ENCODE measurements at places on chromosomes 1 and 21.

DNA sequence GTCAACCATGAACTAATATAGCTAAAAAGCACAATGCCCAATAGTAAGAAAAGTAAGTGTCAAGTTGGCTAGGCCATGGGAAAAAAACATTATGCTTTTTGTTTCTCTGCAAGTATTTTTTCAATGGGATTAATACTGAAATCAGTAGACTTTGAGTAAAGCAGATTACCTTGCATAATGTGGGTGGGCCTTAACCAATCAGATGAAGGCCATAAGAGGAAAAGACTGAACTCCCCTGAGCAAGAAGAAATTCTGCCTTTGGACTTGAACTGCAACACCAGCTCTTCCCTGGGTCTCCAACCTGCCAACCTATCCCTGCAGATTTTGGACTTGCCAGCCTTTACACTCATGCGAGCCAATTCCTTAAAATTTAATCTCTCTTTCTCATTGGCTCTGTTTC is 6.4 kb upstream of the RSPO1 start:
- DNase-seq, result no peak

- no peak for DNase-seq
These were observed 17.5 kb downstream of the NEK7 start for GRCh38 chr1:198174297-198174696.

- no peak for DNase-seq
These were observed 574.3 kb upstream of the USP24 start for GRCh38 chr1:55789466-55789865.

- peak; percentile 66 for DNase-seq
These were observed 7.4 kb downstream of the WDR77 start for GRCh38 chr1:111441573-111442192.

- DNase-seq, result peak; percentile 22
These were observed 948 bp downstream of the STK40 start for GRCh38 chr1:36384542-36385409.

DNA sequence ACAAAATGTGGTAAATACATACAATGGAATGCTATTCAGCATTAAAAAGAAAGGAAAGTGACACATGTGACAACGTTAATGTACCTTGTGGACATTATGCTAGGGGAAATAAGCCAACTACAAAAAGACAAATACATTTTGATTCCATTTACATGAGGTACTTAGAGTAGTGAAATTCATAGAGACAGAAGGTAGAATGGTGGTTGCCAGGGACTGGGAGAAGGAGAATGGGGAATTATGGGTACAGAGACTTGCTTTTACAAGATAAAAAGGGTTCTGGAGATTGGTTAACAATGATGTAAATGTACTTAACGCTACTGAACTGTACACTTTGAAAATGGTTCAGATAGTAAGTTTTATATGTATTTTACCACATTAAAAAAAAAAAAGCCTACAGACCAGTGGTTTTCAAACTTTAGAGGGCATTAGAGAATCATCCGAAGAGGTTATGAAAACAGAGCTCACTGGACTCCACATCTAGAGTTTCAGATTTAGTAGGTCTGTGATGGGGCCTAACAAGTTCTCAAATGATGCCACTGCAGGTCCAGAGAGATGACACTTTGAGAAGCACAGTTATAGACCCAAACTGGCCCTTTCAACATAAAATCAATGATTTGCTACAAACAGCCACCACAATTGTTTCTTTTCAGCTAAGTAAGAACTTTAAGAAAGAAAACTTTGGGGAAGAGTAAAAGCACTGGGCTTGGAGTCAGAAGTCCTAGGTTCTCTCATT is 9.6 kb upstream of the ADCY10 start:
- DNase-seq, result no peak

DNA sequence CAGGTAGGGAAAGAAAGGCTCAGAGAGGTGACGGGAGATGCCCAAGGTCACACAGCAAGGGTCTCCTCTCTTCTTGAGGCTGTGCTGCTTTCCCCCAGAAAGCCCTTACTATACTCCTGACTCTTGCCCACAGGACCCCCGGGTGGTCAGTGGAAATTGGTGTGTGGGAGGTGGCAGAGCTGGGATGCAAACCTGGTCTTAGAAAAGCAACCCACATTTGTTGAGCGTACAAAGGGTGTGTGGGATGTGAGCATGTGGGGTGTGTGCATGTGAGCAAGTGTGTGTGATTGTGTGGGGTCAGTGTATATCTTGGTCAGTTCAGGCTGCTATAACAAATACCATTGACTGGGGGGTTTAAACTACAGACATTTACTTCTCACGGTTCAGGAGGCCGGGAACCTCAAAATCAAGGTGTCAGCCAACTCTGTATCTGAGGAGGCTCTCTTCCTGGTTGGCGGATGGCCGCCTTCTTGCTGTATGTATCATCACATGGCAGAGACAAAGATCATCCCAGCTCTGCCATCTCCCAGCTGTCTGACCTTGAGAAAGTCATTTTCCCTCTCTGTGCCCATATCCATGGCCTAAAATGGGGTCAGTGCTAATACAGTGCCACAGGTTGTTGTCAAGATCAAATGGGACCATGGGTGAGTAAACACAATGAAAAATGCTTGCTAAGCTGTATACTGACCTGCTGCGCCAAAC is 268.5 kb downstream of the PTPRU start:
- no peak for DNase-seq

GRCh38 chr1:230043081-230043480 is 24.0 kb upstream of the GALNT2 start:
- no peak for DNase-seq

GRCh38 chr1:77282866-77283539 is 1.2 kb downstream of the AK5 start:
- peak; percentile 26 for DNase-seq

DNA sequence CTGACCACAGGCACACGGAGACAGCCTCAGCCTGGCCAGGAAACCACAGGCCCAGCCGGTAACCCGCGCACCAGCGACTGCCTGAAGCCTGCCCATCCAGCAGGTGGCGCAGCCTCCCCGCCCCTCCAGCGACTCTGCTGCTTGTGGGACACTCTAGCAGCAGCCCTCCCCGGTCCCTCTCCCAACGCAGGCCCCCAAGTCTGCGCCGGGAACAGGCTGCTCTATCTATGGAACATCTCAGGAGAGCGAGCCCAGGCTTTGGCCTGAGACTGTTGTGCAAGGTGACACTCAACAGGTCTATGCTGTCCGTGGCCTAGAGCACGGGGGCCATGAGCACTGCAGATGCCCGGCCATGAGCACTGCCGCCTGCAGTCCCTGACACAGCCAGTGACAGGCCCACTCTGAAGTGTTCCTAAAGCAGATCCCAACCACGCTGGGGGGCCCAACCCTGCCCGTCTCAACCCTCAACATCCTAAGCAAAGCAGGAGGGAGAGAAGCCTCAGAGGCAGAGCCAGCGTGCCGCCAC is 28.4 kb downstream of the WDR4 start:
- DNase-seq, result peak; percentile 36

DNA sequence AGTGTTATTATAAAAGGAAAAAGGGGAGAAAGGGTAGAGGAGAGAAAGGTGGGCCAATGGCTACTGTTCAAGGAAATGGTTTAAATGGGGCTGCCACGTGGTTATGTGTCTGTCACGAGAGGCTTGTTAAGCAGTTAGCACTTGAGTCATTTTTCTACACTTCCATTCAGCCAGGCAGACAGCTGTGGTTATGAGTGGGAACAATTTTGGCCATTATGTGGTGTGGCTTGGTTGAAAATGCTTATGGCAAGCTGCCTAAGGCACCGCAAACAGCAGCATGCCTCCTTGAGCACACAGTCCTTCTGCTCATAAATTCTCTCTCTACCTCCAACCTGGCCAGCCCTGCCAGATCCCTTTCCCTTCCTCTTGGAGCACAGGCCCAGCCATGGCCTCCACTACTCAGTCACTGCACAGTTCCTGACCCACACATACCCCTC is 3.2 kb upstream of the SRM start:
- no peak for DNase-seq

GRCh38 chr1:183965726-183966125 is 71.8 kb downstream of the COLGALT2 start:
- DNase-seq, result no peak

GRCh38 chr1:31272369-31272768 is 24.2 kb downstream of the SNRNP40 start:
- DNase-seq, result no peak

DNA sequence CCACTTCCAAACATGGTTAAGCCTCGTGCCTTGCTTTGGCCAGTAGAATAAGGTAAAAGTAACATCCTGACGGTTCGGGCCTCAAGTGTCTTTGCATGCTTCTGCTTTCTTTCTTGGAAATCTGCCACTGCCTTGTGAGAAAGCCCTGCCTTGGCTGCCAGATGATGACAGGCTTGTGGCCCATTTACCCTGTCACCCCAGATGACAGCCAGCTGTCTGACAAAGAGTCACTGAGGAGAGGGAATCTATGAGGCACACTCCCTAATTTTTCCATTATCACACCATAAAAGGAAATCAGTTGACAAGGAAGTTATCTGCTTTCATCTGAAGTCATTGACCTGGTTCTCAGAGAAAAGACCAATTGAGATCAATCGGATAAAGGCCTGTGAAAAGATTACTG is 199.8 kb downstream of the USH2A start:
- no peak for DNase-seq

GRCh38 chr1:6259491-6260362 is 1.2 kb downstream of the GPR153 start:
- DNase-seq, result peak; percentile 74

DNA sequence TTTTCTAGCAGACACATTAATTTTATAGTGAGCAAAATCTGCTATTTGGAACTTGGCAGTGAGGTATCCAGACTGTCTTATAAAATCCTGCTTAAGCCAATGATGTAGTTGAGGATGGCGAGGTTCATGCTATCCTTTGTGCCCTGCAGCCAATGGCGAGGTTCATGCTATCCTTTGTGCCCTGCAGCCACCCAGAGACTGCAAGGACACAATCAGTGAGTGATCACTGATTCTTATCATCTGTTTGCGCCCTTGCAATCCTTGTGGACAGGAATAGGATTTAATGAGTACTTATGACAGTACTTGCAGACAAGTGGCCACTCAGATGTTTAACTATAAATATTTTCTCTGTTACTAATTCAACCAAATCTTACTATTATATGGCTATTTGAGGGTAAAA is 112.6 kb downstream of the EIF4G3 start:
- no peak for DNase-seq

GRCh38 chr1:70667494-70668170 is 256.6 kb downstream of the CTH start:
- DNase-seq, result no peak

DNA sequence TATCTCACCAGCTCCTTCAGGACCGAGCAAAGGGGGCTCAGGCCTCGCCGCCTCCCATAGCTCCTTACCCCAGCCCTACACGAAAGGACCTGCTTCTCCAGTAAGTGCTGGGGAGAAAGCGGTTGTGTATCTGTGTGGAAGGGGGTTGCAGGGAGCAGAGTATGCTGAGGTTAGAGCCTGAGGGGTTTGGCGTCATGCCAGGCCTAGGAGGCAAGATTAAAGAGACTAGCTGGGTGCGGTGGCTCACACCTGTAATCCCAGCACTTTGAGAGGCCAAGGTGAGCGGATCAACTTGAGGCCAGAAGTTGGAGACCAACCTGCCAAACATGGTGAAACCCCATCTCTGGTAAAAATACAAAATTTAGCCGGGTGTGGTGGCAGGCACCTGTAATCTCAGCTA is 14.1 kb upstream of the RASSF5 start:
- DNase-seq, result no peak

- no peak for DNase-seq
These were observed 5.2 kb downstream of the FOXD3 start for GRCh38 chr1:63327417-63328054.

GRCh38 chr1:156627313-156627880 is 8.2 kb downstream of the HAPLN2 start:
- peak; percentile 23 for DNase-seq

GRCh38 chr1:176785791-176786190 is 322.8 kb downstream of the PAPPA2 start:
- no peak for DNase-seq

DNA sequence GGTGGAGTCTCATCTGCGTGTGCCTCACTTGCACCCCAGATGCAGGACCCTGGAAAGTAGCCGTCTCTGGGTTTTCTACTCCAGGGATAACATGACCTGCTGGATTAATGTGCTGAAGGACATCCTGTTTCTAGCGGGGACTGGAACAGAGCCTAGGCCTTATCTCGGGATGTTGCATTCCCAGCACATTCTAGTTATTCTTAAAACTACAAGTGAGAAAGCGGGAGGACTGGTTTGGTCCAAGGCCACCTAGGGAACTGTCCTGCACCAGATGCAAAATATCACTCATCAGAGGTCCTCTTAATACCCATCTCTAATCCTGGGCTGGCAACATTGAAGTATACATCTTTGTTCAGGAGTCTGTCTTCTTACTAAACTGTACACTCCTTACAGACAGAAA is 179.9 kb downstream of the ZC3H11B start:
- DNase-seq, result no peak

GRCh38 chr1:166822385-166822784 is 16.9 kb upstream of the POGK start:
- no peak for DNase-seq

GRCh38 chr1:161001525-161001924 is 19.4 kb downstream of the F11R start:
- no peak for DNase-seq

GRCh38 chr21:19076031-19076430 is 672.4 kb upstream of the TMPRSS15 start:
- DNase-seq, result no peak

DNA sequence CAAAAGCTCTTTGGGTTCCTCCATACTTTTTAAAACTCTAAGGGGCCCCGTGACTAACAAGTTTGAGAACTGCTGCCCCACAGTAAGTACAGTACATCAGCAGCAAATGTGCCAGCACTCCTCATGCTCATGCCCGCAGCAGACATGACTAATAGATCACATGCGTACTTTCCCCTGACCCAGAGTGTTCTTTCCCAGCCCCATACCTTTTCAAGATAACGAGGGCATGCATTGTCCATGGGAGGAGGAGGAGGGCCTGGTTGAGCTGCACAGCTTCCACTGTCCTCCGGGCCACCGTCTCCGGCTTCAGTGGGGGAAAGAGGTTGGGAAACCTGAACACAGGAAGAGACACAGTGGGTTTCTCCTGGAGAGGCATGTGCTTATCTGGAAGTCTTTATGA is 45.5 kb downstream of the DHRS3 start:
- no peak for DNase-seq

Measured in stimulated activated CD4-positive, alpha-beta T cell treated with anti-CD3 and anti-CD28 coated beads, Interleukin-4, amount 100 ng/mL, for 1 hour (primary cell).